ENCODE measurements at places on chromosomes 16 and 17. TPM values are rescaled to one million over a fixed set of nuclear protein-coding genes. Genes with fewer than 3 reads are reported as not detected.
A peak's percentile ranks its signal among the peaks of the same experiment; 100 is the strongest.

ZG16 gene
- total RNA-seq = 102 TPM

GRCh38 chr16:9296271-9296590 is 204.8 kb downstream of the HAPSTR1 start:
- no peak for DNase-seq

MT1G gene
- 149 TPM for total RNA-seq

IRX5 gene
- total RNA-seq = not detected

GRCh38 chr17:17073030-17073564 is 30.8 kb downstream of the MPRIP start:
- no peak for DNase-seq

- DNase-seq = no peak
Observed at GRCh38 chr17:60817192-60817591, 139.5 kb downstream of the BCAS3 start.

FN3K gene
- total RNA-seq = 16.5 TPM

- DNase-seq = no peak
Observed at GRCh38 chr16:4401510-4401909, 14.9 kb downstream of the CORO7 start.

KRTAP9-8 gene
- total RNA-seq = not detected

TLCD1 gene
- total RNA-seq = 3.3 TPM

GPS1 gene
- 138 TPM for total RNA-seq

GRCh38 chr17:6472517-6472916 is 28.3 kb downstream of the PIMREG start:
- no peak for DNase-seq

DNA sequence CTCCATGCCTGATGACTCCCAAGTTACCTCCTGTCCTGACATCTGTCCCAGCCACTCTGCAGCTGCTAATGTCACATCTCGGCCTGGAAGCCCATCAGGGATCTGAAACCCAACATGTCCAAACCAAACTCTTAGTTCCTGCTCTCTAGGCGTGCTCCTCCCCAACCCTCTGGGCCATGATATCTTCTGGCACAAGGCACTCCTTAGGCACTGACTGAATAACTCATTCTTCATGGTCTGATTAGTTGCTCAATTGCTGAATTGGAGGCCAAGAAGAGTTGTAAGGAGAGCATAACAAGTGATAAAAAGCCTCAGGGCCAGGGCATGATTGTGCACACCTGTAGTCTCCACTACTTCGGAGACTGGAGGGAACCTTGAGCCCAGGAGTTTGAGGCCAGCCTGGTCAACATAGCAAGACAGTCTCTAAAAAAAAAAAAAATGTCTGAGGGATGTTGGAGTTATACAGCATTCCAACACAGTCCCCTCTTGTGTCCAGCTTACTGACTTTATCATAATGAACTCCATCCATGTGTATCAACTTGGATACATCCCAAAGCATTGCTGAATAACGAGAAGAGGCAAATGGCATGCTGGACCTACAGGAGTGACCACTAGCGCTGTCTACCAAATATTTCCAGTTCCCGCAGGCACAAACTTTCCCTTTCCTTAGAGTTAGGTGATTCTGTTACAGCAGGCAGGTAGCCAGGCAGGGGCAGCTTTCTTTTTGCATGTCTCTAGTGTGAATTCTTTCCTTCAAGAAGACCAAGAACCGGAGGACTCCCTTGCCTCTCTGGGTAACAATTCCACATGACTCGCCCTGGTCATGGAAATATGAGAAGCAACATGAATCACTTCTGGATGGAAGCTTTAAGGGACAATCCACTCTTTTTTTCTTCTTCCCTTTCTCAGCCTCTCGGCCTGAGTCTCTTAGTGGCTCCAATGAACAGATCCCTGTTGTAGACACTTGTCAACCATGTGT is 18.1 kb upstream of the SHCBP1 start:
- DNase-seq = no peak

DNA sequence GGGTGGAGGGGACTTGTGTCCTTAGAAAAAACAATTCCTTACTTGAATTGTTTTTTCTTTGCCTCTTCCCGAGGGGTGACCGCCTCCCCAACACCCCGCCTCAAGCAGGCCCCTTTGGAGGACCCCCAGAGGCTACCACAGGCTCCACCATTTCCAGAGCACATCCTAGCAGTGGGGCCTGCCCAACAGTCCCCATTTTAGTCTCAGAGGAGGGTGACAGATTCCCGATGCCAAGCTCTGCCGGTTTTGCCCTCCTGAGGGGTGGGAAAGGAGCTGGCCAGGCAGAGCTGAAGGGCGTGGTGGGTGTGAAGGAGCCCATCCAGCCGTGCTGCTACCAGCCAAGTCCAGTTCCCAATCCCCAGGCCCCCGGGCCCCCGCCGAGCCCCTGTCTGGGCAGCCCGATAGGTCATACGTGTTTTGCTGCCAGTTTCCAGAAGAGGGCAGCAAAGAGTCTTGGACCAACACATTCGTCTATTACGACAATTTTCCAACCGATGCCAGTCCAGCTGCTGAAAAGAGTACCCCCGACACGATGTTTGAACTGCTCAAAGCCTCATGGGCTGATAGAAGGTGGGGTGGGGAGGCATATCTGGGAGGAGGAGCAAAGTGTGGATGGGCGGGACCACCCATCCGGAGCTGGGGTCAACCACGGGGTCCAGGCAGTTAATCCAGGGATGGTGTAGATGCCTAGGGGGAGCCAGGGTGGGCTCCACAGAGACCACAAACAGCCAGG is 18.8 kb upstream of the GAA start:
- DNase-seq = peak; percentile 80

GRCh38 chr17:77286641-77287431 is 146.1 kb downstream of the SEC14L1 start:
- DNase-seq = no peak

DNA sequence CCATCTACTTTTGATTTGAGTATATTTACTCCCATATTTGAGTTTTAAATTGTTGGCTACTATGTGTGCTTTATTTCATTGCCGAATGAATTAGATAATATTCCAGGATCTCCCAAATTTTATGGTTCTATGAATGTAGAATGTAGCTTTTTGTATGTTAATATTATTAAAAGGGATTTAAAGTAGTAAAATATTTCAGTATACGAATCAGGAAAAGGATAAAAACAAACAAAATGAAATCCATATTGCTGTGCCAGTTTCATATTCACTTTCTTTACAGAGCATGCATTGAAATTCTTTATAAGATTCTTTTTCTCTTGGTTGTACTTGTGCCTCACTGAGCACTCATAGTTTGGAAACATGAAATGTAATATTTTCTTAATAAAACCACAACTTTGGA is 155.1 kb downstream of the CHD9 start:
- no peak for DNase-seq

Data from Peyer's patch (tissue), 4 donors.